ENCODE measurements at places on chromosomes 4 and X.

DNA sequence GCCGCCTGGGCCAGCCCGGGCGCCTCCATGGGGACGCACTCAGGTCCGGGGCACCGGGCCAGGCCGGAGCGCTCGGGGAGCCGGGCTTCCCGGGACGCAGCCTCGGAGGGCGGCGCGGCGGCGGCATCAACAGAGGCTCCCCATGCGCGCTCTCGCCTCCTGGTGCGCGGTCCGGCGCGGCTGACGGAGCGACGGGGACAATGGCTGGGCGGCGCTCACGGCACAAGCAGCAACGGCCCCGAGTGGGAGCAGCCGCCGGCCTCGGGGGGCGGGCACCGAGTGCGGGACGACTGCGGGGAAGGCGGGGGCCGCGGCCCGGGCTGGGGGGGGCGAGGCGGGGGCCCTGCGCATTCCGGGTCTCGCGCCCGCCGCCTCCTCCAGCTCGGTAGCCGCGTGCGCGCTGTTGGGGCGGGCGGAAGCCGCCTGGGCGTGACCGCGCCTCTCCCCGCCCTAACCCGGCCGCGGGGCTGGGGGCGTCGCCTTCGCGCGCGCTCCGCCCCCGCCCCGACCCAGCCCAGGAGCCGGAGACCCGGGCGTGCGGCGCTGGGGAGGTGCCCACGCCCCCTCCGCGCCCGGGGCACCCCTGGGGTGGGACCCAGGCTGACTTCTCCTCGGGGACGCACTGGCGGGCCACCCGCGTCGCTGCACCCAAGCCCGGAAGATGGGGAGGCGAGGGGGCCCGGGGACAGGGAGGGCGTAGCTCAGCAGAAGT is at the start of gene PRKX:
Gene PRKX, minus strand, starts transcription at position 425 of the 712 bp plus-strand sequence. Its CDS starts 396 bp downstream, at position 29.
- DNase-seq, result peak; percentile 63

- DNase-seq, result no peak
Observed at GRCh38 chr4:166903408-166903807, 330.9 kb downstream of the SPOCK3 start.

DNA sequence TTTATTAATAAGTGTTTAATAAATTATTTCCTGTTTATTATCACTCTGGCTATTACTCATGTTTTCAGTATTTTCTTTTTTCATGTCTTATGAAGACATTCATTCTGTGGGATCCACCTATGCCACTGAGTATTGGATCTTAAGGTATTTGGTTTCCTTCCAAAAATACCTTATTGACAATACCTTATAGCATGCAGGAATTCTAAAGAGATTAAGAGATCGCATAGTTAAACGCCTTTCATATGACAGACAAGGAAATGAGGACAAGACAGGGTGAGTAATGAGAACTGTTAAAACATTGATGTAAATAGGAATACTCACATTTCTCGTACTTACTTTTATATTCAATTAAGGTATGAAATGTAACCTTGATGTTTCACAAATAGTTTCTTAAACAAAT is 38.2 kb upstream of the TMPRSS11B start:
- DNase-seq, result no peak

DNA sequence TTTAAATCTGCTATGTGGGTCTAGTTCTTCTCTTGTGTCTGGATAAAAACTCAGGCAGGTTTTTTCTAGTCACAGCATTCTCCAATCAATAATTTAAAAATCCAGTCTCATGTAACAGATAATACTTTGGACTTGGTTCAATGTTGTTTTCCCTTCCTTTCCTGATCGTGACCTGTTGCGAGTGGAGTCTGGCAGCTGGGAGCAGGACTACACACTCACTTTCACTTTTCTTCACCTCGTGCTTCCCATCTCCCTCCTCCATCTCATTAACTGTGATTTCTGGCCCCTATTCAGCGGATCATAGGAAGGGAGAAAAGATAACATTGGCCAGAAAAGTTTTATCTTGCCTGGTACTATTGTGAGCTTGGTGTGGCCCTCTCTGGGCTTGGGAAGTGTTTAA is 96.6 kb upstream of the GATB start:
- DNase-seq, result no peak

DNA sequence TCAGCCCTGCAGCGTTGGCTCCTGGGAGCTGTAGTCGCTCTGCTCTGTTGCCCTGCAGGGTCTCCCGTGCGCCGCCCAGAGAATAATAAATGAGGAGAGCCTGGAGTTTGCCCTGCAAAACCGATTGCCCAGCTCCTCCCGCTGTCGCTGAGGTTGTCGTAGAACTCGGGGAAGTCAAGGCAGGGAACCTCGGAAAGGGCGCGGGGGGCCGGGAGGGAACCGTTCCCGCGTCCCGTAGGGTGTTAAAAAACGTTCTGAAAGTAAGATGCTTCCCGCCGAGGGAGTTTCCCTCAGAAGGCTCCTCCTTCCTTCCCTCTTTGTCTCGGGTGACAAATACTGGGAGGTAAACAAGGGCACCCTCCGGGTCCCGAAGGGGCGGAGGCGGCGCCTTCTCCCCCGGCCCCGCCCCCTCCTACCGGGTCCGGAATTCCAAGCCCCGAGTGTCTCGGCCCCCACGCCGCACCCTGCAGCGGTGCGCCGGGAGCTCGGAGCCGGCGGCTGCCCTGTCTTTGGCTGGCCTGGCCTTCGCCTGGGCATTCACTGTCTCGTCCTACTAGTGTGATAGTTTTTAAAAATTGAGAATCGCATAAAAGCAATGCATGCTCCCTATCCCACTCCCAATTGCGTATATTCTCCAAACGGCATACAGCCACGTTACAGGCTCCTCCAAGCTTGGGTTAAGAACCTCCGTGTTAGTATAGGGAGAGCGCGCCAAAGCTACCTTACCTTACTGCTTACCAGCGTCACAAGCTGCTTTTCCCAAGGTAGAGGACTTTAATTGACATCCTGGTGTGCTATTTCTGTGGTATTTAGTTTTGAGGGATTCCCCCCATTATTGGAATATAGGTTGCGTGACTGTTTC is 964 bp upstream of the HMGB2 start:
- DNase-seq, result peak; percentile 65

GRCh38 chr4:119020158-119020557 is 115.5 kb upstream of the MYOZ2 start:
- DNase-seq, result no peak

DNA sequence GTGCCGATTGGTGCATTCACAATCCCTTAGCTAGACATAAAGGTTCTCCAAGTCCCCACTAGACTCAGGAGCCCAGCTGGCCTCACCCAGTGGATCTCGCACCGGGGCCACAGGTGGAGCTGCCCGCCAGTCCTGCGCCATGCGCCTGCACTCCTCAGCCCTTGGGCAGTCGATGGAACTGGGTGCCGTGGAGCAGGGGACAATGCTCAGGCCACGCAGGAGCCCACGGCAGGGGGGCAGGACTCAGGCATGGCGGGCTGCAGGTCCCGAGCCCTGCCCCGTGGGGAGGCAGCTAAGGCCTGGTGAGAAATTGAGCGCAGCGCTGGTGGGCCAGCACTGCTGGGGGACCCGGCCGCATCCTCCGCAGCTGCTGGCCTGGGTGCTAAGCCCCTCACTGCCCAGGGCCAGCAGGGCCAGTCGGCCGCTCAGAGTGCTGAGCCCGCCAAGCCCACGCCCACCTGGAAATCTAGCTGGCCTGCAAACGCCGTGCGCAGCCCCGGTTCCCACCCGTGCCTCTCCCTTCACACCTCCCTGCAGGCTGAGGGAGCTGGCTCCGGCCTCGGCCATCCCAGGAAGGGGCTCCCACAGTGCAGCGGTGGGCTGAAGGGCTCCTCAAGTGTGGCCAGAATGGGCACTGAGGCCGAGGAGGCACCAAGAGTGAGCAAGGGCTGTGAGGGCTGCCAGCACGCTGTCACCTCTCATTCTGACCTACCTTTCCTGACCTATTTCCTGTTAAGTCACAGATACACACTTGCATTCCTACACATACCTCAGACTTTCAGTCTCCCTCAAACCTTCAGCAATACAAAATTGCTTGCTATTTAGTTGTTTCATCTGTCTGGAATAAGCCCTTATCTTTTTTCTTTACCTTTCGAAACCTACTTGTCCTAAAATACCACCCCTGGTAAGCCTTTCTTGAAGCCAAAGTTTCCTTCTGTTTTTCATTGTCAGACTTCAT is 20.7 kb downstream of the UBE2K start:
- DNase-seq, result no peak

DNA sequence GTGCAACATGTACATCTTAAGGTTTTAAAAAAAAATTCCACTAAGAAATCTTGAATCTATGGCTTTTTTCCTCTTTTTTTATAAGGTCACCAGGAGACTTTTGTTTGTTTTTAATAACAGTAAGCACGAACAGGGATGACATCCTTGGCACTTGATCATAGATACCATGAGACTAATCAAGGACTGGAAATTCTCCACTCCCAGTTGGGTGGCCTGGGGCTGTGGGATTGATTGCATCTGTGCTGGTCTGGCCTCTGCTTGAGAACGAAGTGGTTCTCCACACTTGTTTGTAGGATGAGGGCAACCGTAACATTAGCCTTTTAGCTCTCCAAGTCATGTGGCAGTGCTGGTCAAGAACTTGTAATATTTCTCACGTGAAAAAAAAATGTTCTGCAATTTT is 35.4 kb downstream of the SNX25 start:
- DNase-seq, result no peak

GRCh38 chrX:118723376-118723775 is 4.0 kb upstream of the IL13RA1 start:
- no peak for DNase-seq

DNA sequence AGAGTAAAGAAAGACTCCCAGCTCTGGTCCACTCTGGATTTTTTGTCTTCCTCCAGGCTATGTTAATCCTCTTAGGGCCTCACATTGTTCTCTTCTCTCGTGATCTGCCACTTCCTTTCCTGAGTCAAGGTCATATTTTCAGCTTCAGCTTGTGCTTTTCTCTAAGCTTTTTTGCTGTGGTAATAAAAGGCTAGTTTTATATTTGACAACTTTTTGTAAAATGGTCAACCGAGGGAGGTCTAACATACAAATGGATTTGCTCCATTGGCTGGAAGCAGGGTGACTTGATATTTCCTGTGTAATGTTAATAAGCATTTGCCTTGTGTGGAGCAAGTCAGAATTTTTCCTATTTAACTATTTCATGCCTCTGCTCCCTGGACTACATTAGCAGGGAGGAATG is 239.7 kb downstream of the RAB28 start:
- peak; percentile 21 for DNase-seq
